ENCODE measurements at places on chromosomes 4 and X.

DNA sequence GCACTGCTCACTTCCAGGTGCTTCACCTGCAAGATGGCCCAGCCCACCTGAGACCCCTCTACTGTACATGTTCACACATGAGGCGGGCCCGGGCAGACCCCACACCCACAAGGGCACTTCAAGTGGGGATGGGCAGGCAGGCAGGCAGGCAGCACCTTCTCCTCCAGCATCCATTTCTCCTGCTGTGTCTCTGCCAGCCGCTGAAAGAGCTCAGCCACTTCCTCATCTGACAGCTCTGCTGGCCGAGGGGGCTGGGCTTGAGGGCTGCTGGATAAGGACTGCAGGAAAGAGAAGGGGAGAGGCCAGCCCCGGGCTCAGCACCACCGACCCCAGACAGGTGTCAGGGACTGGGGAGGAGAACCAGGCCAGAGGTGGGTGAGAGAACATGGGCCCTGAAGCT is 4.4 kb upstream of the KCND1 start:
- no peak for DNase-seq

- DNase-seq = no peak
Measured at GRCh38 chrX:132173647-132174046, 45.6 kb downstream of the RAP2C start.

GRCh38 chr4:42751587-42751986 is 94.7 kb upstream of the ATP8A1 start:
- DNase-seq = no peak

DNA sequence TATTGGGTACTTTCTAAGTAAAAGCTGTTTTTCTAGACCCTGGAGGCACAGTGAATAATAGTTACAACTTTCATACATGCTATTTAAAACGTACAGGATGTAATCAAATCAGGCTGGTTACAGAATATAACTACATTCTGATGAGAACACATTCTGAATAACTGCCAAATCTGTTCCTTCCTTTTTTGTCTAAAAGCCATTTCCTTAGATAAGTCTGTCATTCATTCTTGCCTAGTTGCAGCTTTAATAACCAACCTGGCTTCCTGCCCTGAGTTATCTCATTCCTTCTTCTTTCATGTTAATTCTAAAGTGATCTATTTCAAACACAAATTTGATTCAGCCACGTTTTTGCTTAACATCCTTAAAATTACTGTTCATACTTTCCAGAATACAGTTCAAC is 189.7 kb upstream of the ITM2A start:
- DNase-seq = no peak
